Right cardiac atrium (tissue), 5 donors: ENCODE measurements at places on chromosomes 11 and 22.

GRCh38 chr11:126284829-126285228 lies 1.9 kb downstream of the TIRAP start:
- DNase-seq: peak; percentile 55

- no peak for DNase-seq
These were observed 700 bp upstream of the STX3 start for GRCh38 chr11:59754494-59754858.

DNA sequence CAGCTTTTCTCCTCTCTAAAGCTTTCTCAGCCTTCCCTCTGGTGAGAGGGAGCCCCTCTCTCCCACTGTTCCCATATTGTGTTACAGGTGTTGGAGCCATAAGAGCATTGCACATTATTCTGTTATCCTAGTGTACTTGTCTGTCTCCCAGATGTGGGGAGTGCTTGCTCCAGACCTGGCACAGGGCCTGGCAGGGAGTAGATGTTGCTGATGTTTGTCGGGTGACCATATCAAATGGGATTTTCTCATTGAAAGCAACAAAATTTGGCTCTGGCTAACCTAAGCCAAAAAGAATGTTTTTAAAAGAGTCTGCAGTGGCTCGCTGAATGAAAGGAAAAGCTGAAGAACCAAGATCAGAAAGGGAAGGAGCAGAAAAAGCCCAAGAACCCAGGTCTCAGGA lies 41.1 kb downstream of the CYB5R2 start:
- DNase-seq: no peak

DNA sequence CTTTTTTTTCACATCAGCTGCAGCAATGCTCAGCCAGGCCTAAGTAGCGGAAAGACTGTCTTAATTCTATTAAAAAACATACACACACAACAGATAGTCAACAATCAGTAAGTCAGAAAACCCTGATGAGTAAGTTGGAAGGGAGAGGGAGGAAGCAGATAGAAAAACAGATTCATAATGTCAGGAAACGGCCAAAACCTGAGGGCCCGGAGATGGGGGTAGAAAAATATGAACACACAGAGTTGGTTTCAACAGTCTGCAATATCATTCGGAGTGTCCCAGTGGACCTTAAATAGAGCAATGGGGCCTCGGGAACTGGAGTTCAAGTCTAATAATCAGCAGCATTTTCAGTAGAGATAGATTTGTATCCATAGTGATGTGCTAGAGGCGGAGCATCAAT lies 14.8 kb downstream of the LRRC55 start:
- no peak for DNase-seq

DNA sequence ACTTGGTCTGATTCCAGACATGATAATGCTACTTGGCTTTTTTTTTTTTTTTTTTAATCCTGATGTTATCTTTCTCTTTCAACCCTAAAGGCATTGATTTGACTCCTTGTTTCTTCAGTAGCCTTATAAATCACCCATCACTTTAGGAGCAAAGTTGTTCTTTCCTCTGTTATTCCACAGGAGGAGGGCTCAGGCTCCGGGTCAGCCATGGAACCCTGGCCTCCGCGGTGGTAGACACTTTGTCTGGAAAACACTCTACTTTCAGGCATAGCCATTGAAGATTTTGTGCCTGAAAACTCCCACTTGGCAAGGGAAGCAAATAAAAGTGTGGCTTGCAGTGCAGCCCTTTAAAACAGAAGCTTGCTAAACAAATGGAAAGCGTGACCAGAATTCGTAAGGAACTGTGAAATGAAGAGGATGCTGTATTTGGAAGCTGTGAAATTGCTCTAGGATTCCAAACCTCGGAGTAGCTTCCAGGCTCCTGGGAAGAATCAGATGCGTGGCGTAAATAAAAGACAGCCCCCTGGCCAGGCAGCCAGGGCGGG lies 44.9 kb downstream of the ARHGAP8 start:
- DNase-seq: no peak

- DNase-seq: no peak
These were observed 163.7 kb downstream of the LARGE1 start for GRCh38 chr22:33756508-33756949.

DNA sequence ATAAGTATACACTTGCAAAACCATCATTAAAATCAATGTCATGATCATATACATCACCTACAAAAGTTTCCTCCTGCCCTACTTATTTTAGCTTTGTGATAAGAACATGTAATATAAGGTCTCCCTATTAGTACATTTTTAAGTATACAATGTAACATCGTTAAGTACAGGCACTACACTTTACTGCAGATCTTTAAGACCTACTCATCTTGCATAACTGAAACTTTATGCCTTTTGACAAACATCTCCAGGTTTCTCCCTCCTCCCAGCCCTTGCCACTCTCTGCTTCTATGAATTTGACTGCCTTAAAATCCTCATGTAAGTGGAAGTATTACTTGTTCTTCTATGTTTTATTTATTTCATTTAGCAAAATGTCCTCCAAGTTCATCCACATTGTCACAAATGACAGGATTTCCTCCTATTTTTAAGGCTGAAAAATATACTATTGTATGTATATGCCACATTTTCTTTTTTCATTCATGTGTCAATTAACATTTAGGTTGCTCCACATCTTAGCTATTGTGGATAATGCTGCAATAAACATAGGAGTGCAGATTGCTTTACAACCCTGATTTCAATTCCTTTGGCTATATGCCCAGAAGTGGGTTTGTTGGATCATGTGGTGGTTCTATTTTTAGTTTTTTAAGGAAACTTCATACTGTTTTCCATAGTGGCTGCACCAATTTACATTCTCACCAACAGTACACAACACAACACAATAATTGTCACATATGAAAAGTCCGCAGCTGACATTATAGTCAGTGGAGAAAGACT lies 471.1 kb upstream of the ANO3 start:
- DNase-seq: no peak

GRCh38 chr11:33560729-33561128 lies 139.9 kb downstream of the C11orf91 start:
- DNase-seq: no peak
